NCI-H1105 treated with DMSO at 0.1 percent for 48 hours (cell line): ENCODE measurements at places on chromosomes 2 and 18.
A peak's percentile ranks its signal among the peaks of the same experiment; 100 is the strongest.

GRCh38 chr2:118221536-118222272 lies 133.4 kb downstream of the INSIG2 start:
- peak; percentile 74 for DNase-seq

GRCh38 chr2:85353876-85354285 lies 447 bp downstream of the RETSAT start:
- DNase-seq = no peak

- DNase-seq = no peak
Observed at GRCh38 chr18:46031741-46032140, 40.3 kb downstream of the PSTPIP2 start.

GRCh38 chr2:85914922-85915321 lies 26.1 kb upstream of the ST3GAL5 start:
- DNase-seq = no peak

DNA sequence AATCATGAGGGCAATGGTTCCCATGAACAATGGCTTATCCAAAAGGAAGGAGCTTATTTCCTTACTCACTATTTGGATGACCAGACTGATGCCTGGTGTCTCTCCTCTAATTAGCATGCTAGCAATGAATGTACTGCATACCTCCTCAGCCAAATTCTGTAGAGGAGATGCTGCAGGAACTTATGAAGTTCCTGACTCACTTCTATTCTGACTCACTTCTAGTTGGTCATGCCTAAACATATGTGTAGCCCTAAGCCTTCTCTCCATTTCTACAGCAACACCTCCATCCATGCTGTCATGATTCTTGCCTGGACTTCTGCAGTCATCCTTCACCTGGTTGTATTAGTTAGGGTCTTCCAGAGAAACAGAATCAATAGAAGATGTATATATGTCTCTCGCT lies 59.9 kb upstream of the MRPS9 start:
- DNase-seq = no peak

GRCh38 chr2:217367464-217367863 lies 507.6 kb upstream of the TNP1 start:
- DNase-seq = no peak

DNA sequence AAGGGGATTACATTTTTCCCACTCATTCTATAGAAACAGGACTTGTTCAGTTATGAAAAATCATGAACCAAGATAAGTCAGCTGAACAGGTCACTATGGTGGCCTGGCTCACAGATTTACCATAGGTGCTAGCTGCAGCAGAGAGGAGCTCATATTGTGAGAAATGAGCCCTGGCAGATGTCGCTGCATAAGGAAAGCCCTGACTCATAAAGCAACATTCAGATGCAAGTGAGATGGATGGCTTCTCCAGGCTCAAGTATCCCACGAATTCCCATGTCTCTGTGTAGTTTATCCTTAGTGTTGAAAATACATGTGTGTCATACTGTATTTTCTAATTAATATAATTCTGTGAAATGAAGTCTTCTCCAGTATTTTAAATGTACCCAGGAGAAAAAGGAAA lies 115.0 kb upstream of the LHCGR start:
- DNase-seq = no peak

GRCh38 chr2:20661421-20662307 lies 5.3 kb upstream of the GDF7 start:
- peak; percentile 41 for DNase-seq

GRCh38 chr2:174343623-174344455 lies 9.1 kb downstream of the SP9 start:
- no peak for DNase-seq

DNA sequence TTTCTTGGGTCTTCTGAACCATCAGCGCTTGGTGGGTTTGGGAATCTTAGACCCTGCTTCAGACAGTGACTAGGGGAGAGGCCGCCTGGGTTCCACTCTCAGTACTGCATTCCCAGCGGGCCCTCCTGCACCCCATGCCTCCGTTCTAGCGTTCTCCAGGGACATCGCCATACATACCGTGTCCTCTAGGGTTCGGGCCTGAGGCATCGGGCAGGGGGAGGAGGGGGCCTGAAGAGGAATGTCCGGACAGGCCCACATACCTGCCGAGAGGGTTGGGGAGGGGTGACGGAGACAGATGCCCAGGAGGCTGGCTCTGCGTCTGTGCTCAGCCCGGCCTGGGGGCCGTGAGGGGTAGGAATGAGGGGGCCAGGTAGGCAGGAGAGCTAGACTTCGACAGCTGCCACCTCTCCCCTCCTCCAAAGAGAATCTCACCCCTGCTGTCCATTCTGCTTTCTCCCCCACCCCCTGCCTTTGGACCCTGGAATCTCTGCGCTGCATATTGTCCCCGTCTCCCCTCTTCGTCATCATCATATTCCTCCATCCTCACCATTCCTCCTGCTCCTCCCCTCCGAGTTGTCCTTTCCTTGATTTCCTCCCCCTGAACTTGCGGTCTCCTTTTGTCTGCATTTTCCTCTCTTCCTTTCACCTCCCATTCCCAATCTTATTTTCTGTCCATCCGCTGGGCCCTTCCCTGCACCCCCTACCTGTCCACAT lies 7.8 kb upstream of the WNT10A start:
- DNase-seq = no peak

GRCh38 chr2:172826522-172826921 lies 90.9 kb downstream of the RAPGEF4 start:
- DNase-seq = no peak

GRCh38 chr2:187528042-187528441 lies 26.2 kb downstream of the TFPI start:
- DNase-seq = peak; percentile 58

GRCh38 chr2:98909317-98910211 lies 26.5 kb downstream of the CRACDL start:
- DNase-seq = peak; percentile 97

DNA sequence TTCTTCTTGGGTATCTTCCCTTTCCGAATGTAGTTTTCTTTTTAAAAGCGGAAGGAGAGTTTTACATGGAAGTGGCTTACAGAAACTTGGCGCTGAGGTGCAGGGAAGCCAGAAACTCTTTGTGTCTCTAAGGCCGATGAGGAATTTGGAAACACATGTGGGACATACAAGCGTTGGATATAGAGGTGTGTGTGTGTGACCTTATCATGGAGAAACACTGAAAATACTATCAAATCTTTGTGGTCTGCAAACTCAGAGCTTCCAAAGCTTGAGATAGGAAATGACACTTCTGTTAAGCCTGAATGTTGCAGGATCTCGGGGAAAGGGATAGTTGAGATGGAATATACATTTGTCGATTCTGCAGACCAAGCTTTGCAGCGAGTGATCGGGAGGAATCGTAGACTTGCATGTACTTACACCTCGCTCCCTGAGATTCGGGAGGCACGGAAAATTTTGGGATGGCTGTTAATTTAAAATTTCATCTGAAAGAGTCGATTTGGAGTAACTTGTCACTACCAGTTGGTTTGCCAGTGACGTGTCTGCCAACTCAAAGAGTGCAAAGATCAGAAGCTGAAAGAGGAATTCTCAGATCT lies 1.0 kb downstream of the NAB1 start:
- peak; percentile 33 for DNase-seq

DNA sequence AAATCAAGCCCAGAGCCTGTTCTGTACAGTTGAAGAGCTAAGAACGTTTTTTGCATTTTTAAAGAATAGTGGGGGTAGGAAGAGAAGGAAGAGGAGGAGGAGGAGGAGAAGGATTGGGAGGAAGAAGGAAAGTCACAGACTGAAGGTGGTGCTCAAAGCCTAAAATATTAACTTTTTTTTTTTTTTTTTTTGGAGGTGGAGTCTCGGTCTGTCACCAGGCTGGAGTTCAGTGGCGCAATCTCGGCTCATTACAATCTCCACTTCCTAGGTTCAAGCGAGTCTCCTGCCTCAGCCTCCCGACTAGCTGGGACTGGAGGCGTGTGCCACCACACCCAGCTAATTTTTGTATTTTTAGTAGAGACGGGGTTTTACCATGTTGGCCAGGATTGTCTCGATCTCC lies 18.3 kb upstream of the KLHL29 start:
- DNase-seq = no peak

DNA sequence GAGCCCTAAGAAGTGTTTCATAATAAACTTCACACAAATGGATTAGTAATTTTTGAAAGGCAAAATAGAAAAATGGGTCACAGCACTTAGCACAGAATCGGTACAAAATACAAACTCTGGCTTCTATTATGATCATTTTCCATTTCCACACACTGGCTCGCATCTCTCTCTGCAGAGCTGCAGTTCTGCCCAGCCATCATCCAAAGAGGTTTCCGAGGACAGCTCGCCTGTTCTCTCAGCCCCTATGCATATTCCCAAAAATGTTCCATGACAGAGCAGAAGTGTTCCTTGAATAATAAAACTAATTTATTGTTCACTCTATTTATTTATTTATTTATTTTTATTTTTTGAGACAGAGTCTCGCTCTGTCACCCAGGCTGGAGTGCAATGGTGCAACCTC lies 115.6 kb downstream of the AP1S3 start:
- no peak for DNase-seq

GRCh38 chr18:79943608-79944125 lies 7.8 kb downstream of the SLC66A2 start:
- DNase-seq = no peak

DNA sequence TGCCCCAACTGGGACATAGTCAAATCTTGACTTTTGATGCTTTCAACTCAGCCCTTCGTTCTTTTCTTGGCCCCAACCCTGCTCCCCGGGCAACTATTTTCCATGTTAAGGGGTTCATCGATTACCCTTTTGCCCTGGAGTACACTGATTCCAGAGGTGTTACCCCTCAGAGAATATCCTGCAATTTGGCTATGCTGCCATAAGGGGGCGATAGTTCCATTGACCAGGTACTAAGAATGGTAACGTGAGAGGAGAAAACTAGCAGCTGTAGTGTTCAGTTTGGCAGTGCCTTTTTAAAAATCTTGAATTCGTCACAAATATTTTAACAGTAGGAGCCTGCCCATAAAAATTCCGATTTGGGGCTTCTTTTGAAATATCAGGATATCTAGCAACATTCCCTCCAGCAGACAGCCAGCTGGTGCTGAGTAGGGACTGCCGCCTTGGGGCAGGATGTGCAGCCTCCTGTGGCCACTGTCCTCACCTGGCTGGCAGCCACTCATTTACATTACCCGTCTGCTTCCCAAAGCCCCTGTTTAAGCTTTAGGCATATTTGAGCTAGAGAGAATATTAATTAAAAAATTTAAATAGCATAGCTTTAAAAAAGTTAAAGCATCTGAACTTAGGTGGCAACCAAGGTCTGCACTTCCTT lies 146.3 kb upstream of the SKOR2 start:
- DNase-seq = no peak

DNA sequence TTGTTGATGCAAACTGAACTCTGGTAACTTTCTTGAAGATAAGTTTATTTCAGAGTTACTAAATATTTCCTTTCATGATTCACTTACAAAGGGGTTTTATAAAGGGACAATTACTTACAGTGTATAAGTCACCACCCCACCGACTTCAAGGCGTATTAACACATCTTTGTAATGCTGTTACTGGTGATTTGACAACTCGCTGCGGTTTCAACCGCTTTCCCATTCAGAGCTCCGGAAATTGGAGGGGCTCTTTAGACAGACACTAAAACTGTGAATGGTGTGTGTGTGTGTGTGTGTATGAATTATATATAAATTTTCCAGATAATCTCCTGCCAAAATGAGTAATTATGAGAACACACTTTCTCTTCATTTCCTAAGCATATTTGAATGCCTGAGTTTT lies 4.9 kb downstream of the TM4SF20 start:
- DNase-seq = no peak

- no peak for DNase-seq
Observed at GRCh38 chr2:69477627-69478026, 40.4 kb upstream of the NFU1 start.

- DNase-seq = no peak
Observed at GRCh38 chr2:102674836-102675235, 55.5 kb downstream of the SLC9A2 start.

GRCh38 chr2:240865391-240865790 lies 3.2 kb upstream of the AGXT start:
- no peak for DNase-seq

DNA sequence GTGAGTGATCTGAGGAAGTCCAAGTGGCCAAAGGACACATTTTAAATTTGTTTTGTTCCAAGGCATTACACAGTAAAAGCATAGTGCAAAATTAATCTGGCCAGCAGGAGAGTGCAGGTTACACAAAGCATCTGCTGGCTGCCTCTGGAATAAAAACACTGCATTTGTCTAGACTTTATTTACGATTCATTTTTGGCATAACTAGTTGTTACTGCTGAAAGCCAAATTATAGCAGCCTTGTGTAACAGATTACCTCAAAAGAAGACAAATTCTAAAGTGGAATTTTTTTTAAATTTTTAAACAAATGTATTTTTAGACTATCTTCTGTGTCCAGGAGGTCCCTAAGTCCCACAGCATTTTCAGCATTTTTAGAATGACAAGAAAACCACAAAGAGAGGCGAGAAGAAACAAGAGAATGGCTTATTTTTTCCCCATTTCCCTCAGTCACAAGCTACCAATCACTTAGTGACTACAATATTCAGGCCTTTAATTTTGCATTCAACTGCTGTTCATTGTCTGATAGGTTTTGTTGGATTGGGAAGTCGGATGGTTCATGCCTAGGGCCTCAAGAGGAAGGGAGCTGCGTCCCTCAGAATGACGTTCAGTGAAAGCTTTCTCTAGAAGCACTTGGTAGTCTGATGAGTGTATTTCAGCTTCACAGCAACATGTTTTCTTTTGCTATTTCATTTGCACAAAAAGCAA lies 46.0 kb downstream of the TMEFF2 start:
- no peak for DNase-seq

DNA sequence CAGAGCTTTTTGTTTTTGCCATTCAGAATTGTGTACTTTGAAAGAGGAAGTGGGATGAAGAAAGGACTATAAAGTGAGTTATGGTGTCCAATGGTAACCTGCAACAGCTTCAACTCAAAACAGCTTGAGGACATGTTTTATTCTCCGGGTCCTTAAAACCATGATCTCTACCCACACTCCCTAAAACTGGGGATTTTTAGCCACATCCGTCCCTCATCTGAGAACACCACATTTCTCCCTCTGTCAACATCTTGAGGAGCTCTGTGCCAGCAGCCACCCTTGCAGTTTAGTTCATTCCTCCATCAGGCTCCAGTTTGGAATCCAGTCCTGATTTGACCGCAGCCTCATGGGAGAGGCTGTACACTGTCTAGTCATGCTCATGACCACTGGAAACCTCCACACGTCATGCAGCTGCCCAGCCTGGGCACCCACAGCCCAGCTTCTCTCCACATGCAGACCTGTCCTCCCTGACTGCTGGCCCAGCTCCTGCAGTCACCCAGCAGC lies 62.6 kb downstream of the C18orf63 start:
- no peak for DNase-seq

GRCh38 chr18:74249181-74249968 lies 42.4 kb downstream of the CYB5A start:
- no peak for DNase-seq

- DNase-seq = no peak
Observed at GRCh38 chr2:195319548-195320412, 337.2 kb upstream of the SLC39A10 start.

GRCh38 chr18:55774505-55774904 lies 186.5 kb upstream of the TCF4 start:
- no peak for DNase-seq

- no peak for DNase-seq
Observed at GRCh38 chr2:222465746-222466145, 41.4 kb downstream of the SGPP2 start.

- no peak for DNase-seq
Observed at GRCh38 chr18:9619990-9620389, 5.6 kb upstream of the PPP4R1 start.
